Nucleus accumbens (tissue), 56 donors: ENCODE measurements at places on chromosomes 13 and 19.

- no peak for DNase-seq
Measured at GRCh38 chr13:63088226-63088625, 1672.6 kb upstream of the PCDH20 start.

DNA sequence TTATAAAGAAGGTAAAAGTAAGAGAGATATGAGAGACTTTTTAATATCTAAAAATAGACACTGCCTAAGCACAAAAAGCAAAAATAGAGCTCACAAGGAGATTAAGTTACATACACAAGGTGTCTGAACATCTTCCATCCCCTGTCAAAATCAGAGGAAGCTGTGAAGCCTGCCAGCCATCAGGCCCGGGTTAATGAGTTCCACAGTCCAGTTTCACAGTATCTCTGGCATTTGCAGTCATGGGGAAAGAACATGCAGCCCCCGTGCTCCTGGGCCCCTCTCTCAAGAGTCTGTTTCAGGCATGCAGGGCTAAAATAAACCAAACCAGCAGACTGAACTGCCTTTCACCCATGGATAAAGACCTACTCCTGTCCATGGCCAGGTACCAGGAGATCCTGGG lies 79.2 kb downstream of the TBC1D4 start:
- no peak for DNase-seq

- DNase-seq: no peak
Measured at GRCh38 chr13:113923376-113924063, 50.4 kb downstream of the C13orf46 start.

GRCh38 chr19:47839913-47840312 lies 18.2 kb downstream of the CRX start:
- no peak for DNase-seq

- no peak for DNase-seq
Measured at GRCh38 chr19:51070334-51071094, 5.6 kb upstream of the KLK13 start.

GRCh38 chr13:73210218-73210883 lies 151.5 kb downstream of the KLF5 start:
- DNase-seq: no peak

DNA sequence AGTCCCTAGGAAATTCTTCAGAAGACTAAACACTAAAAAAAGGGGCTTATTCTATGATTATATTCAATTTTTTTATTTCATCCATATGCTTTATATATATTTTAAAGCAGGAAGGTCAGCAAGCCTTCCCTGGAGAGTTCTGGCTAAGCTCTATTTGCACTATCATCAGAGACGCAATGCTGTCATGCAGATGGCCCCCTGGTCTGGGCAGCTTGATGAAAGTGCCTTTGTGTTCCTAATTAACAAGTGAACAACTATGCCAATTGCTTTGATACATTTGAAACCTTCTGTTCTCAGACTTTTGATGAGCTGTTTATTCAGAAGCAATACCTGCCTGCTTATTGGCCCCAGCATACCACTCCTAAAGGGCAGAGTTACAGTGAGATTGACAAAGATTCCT lies 1344.6 kb downstream of the OLFM4 start:
- no peak for DNase-seq

- DNase-seq: no peak
Measured at GRCh38 chr19:2974342-2975041, 2.9 kb upstream of the TLE6 start.

GRCh38 chr19:6250024-6250615 lies 29.7 kb downstream of the MLLT1 start:
- DNase-seq: no peak

DNA sequence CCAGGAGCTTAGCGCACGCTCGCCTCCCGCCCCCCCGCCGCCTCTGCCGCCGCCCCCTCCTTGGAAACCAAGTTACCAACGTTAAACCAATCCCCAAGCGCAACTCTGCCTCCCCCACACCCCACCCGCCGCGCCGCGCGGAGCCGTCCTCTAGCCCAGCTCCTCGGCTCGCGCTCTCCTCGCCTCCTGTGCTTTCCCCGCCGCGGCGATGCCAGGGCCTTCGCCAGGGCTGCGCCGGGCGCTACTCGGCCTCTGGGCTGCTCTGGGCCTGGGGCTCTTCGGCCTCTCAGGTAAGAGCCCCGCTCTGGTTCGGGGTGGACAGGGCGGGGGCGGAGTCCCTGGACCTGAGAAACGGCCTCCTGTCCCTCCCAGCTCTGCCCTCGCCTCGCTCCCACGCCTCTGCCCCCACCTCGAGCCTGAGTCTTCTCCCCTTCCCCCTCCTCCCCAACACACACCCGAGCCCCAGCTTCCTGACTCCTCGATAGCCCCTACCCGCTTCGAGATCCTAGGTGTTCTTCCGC lies at the start of gene ICAM5:
Gene ICAM5, plus strand, starts transcription at position 117 of the 521 bp plus-strand sequence. Its CDS starts 92 bp downstream, at position 209.
- DNase-seq: peak; percentile 85

GRCh38 chr13:43405457-43405856 lies 381.3 kb downstream of the ENOX1 start:
- no peak for DNase-seq

DNA sequence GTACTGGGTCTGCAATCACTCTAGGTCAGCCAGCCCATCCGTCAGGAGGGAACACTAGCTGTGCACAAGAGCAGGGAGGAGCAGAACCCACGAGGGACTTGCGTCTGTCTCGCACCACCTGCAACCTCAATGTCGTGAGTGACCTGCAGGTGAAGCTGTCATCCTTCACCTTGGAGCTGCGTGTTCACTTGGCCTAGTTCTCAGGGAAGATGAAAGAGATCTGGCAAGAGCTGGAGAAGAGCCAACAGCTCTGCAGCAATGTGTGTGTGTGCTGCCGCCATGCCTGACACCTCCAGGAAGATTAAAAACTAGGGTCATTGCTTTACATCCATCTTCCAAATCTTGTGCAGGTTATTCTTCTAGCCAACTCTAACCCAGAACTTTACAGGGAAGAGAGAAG lies 117.6 kb upstream of the MRI1 start:
- no peak for DNase-seq

DNA sequence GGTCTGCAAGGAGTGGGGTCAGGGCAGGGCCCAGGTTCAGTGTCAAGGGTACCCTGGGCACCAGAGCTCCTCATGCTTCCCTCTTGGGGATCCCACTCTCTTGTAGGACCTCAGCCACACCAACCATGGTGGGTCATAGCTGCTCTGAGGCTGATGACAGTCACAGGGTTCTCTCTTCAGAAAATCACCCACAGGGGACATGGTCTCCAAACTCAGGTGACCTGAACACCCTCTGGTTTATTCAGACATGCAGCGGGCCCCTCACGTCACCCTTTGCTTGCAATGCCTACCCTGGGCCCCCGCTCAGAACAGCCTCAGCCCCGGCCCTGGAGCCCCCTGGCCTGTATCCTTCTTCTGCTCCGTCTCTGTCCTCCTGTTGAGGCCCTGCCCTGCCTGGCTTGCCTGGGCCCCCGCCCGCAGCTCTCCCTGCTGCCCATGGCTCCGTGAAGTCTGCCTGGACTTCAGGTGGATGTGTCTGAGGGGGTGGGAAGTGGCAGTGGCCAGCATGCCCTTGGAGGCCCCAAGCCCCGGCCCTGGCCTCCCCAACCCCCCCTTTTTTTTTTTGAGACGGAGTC lies 20.4 kb downstream of the CHERP start:
- DNase-seq: no peak

DNA sequence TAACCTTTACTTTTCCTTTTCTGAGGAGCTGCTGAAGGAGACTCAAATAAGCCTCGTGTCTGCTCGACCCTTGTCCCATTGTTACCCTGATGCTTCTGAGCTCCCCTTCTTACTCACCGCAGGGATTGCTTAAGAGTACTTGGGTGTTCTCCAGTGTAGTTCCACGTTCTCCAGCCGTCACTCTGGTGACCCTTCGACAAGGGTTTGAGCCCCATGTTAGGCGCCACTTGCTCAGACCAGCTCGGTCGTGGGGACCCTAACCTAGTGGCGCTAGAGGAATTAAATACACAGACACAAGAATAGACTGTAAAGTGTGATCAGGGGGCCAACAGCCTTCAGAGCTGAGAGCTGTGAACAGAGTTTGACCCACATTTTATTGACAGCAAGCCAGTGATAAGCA lies 10.3 kb downstream of the ZNF480 start:
- DNase-seq: no peak

DNA sequence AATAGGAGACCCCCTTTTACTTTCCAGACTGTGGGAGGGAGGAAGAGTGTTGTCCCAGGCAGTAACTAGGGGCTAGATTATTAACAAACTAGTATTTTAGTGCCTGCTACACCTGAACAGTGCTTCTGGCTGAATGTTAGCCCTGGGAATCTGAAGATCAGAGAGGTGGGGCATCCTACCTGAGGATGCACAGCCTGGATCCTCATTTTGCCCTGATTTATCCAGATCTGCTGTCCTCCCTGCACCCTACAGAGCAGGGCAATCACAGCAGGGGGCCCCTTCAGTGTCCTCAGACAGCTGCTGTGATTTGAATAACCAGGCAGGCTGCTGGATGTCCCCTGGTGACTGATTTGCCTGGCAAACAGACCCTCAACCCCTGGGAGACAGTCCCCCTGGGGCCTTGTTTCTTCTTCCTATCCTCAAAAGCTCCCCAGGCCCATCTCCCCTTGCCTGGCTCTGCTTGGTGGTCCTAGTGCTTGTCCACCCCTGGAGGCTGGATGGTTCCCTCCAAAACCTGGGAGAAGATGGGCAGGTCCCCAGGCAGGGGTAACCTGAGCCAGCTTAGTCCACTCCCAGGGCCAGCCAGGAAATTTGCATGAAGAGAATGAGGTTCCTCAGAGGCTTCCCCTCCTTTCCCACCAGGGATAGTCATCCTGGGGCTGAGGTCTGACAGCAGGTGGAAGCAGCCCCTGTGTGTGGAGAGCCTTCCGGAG lies at the start of gene OVOL3:
Gene OVOL3, plus strand, starts transcription at position 657 of the 713 bp plus-strand sequence. CDS start 60 bp downstream, outside the sequence.
- no peak for DNase-seq

DNA sequence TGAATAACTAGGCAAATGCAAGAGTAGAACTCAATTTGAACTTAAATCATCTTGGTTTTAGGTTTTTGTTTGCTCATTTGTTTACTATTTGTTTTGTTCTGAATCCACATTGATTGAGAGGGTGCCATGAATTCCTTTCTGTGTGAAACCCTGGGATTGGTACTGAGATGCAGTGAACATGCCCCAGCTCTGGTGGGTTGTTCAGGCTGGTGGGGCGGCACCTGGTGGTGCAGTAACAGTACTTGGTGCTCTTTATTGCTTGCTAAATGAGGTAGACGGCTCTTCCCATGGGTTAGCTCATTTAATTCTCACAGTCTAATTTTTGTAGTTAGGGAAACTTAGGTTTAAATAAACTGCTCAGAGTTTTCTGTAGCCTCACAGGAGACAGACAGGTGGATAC lies 48.4 kb downstream of the WASF3 start:
- no peak for DNase-seq

DNA sequence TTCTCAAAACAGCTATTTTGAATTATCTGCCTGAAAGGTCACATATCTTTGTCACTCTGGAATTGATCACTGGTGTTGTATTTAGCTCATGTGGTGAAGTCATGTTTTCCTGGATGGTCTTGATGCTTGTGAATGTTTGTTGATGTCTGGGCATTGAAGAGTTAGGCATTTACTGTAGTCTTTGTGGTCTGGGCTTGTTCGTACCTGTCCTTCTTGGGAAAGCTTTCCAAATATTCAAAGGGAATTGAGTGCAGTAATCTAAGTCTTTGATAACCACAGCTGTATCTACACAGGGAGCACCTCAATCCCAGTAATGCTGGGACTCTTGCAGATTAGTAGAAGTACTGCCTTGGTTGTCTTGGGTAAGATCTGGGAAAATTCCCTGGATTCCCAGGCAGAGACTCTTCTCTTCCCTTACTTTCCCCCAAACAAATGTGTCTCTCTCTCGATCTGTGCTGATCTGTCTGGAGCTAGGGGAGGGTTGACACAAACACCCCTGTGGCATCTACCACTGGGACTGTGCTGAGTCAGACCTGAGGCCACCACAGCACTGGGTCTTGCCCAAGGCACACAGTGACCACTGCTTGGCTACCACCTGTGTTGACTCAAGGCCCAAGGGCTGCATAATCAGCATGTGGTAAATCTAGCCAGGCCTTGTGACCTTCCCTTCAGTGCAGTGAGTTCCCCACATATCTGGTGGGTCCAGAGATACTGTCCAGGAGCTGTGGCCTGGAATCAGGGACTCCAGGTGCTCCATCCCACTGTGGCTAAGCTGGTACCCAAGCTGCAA lies 5.5 kb upstream of the CYP4F3 start:
- DNase-seq: no peak

DNA sequence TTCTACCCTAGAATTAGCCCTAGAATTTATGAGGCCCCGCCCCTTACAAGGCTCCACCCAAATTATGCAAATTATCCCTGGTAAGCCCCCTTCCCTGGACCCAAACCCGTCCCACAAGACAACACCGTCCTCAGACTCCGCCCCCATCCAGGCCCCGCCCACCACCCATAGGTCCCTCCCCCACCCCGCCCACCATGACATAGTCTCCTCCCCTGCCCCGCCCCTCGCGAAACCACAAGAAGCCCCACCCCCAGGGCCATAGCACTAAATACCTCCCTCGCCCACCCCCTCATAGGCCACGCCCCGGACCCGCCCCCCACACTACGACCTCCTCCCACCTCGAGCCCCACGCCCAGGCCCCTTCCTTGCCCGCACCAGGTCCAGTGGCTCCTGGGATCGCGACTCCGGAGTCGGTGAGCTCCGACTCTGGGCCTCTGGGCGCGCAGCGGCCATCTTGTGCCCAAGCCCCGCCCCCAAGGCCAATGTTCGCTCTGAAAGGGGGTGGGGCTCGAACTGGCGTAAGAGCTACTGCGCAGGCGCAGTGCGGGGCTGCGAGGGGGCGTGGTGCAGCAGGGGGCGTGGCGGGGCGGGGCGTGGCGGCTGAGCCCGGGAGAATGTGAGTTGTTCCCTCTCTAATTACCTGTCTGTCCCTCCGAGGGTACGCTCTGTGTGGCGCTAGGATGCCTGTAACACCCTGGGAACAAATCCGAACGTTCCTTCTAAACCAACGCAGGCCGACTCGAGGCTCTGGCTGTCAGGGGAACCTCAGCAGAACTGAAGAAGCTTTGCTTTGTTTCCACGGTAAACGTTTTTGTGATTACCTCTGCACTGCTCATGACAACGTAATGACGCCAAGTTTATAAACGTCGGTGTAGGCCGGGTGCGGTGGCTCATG lies at the start of gene ZNF784:
Gene ZNF784, minus strand, starts transcription at position 458 of the 895 bp plus-strand sequence. Its CDS starts 5 bp downstream, at position 453.
- peak; percentile 86 for DNase-seq
